ENCODE measurements at places on chromosomes 4 and X.

DNA sequence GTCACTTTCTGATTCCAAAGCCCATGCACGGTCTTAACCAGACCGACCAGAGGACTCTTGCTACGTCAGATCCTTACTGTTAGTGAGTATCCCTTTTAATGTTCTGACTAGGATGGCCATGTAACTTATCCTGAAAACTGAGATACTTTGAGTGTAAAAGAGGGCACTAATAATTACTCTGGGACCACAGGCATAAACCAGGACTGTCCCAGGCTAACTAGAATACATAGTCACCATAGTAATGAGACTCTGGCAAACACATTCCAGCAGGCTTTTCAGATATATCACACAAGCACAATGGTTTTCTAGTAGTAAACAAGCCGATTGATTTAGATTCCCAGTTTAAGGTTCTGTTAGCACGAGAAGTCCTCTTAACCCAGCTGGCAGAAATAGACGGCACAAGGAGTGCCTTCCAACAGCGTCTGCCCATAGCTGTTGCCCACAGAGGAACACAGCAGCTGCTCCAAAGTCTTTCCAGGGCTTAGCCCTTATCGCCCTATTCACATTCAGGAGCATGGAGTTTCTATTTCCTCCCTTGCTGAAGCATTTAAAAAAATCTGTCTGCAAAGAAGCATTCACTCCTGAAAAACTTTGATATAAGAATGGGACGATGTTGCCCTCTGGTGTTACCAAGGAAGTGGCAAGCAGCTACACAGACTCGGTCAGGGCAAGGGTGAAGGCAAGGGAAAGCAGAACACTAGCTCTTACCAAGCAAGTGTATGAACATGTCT, 92.4 kb downstream of the CXCL13 start:
- peak; percentile 58 for DNase-seq

GRCh38 chr4:148951346-148951745, 509.1 kb upstream of the NR3C2 start:
- DNase-seq = no peak

- DNase-seq = no peak
Measured at GRCh38 chr4:25306518-25307057, 6.0 kb upstream of the ZCCHC4 start.

- DNase-seq = peak; percentile 50
Measured at GRCh38 chr4:153166716-153167501, 37.3 kb upstream of the TRIM2 start.

GRCh38 chr4:108018040-108018883, 28.6 kb downstream of the HADH start:
- DNase-seq = peak; percentile 31

- DNase-seq = no peak
Measured at GRCh38 chrX:142076633-142077032, 128.5 kb downstream of the MAGEC2 start.

GRCh38 chrX:28585767-28586166, 1.5 kb upstream of the IL1RAPL1 start:
- no peak for DNase-seq

- DNase-seq = no peak
Measured at GRCh38 chr4:99754756-99755155, 61.9 kb upstream of the DAPP1 start.

DNA sequence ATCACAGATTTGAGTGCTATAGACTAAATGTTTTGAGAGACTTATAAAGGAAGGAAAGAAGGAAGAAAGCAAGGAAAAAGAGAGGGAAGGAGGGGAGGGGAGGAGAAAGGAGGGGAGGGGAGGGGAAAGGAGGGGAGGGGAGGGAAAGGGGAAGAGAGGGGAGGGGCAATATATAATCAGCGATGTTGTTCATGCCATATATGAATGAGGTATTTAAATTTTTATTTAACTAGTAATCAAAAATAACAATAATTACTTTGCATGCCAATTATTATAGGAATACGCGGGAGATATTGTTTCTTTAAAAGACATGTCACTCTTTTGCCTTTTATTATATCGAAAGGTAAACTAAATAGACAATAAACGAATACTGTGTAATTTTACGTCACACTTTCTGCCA, 1029.7 kb downstream of the FAT4 start:
- DNase-seq = no peak

All from skeletal muscle cell (primary cell).